ENCODE measurements at places on chromosomes 16 and 17. TPM values are rescaled to one million over a fixed set of nuclear protein-coding genes. Genes with fewer than 3 reads are reported as not detected.
A peak's percentile ranks its signal among the peaks of the same experiment; 100 is the strongest.

Gene HSF4
- 37.9 TPM for total RNA-seq

Gene CA7
- total RNA-seq, result not detected

Gene ADAP2
- total RNA-seq, result 24.8 TPM

Gene CTRB1
- total RNA-seq, result not detected

Gene KRT32
- not detected for total RNA-seq

Gene PRKCA
- total RNA-seq, result 50.8 TPM

Gene RPA1
- total RNA-seq, result 89.0 TPM

Gene SDR42E2
- not detected for total RNA-seq

DNA sequence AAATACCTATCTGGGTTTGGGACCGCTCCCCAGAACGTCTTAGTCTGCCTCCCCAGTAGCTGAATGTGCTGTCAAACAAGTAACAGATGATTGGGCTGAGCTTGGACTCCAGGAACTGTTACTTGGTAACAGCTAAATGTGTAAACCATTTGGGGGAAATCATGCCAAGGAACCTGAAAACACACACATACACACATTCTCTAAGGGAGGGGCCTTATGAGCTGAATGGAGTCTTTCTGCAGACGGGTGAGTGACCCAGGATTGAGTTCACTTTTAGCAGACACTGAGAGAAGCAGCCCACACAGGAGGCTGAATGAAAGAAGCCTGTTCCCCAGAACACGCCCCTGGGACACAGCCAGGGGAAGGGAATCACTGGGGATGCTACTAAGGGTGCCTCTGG, 1.6 kb downstream of the ACLY start:
- DNase-seq, result no peak
- H3K27ac ChIP-seq, result no peak overlapping the region
- peaks cover 30% of the 10 kb centered on the region for H3K4me1 ChIP-seq
- H3K4me3 ChIP-seq, result peak overlapping the region; percentile 96
- peaks cover 2% of the 10 kb centered on the region for H3K36me3 ChIP-seq
- H3K27me3 ChIP-seq, result no peaks in the 10 kb centered on the region

- no peak overlapping the region for H3K27ac ChIP-seq
- no peak for DNase-seq
- peaks cover 38% of the 10 kb centered on the region for H3K4me1 ChIP-seq
- H3K36me3 ChIP-seq, result no peaks in the 10 kb centered on the region
Observed at GRCh38 chr16:73020409-73020884, 27.5 kb downstream of the ZFHX3 start.

- no peak overlapping the region for H3K27ac ChIP-seq
- no peak for DNase-seq
- peaks cover 2% of the 10 kb centered on the region for H3K4me1 ChIP-seq
- H3K36me3 ChIP-seq, result no peaks in the 10 kb centered on the region
- H3K27me3 ChIP-seq, result no peaks in the 10 kb centered on the region
- H3K4me3 ChIP-seq, result no peak overlapping the region
Observed at GRCh38 chr16:74558873-74559272, 48.0 kb downstream of the GLG1 start.

- no peaks in the 10 kb centered on the region for H3K27me3 ChIP-seq
- H3K27ac ChIP-seq, result no peak overlapping the region
- no peaks in the 10 kb centered on the region for H3K36me3 ChIP-seq
- peaks cover 9% of the 10 kb centered on the region for H3K4me1 ChIP-seq
- H3K4me3 ChIP-seq, result no peak overlapping the region
Observed at GRCh38 chr16:66224626-66225025, 141.9 kb upstream of the CDH5 start.

GRCh38 chr17:82961366-82962162, 117.8 kb upstream of the METRNL start:
- H3K4me3 ChIP-seq, result no peak overlapping the region
- H3K4me1 ChIP-seq, result no peaks in the 10 kb centered on the region
- DNase-seq, result peak; percentile 30

GRCh38 chr16:12066823-12067222, 90.3 kb downstream of the SNX29 start:
- H3K36me3 ChIP-seq, result peaks cover 8% of the 10 kb centered on the region
- H3K27ac ChIP-seq, result no peak overlapping the region
- H3K4me3 ChIP-seq, result no peak overlapping the region

DNA sequence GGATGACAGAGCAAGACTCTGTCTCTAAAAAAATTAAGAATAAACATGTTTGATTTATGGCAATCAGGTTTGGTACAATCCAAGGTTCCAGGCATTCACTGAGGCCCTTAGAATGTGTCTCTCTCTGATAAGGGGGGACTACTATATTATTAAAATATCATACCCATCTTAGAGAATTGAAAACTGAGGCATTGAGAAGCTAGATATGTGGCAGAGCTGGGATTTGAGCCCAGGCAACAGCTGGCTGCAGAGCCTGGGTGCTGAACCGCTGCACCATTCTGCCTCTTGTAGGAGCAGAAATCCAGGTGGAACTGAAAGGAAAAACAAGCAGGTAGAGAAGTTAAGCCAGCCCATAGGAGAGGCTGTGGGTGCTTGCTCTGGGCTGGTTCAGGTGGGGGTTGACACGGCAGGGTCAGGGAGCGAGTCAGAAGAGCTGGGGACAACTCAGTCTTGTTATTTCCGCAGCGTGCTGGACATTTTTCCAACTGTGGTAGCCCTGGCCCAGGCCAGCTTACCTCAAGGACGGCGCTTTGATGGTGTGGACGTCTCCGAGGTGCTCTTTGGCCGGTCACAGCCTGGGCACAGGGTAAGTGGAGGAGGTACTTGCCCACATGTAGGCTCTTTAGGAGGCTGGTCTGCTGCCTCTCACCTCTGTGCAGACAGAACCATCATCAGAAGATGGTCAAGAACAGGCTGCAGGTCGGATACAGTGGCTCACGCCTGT, 62.5 kb downstream of the WIPI1 start:
- H3K4me1 ChIP-seq, result peaks cover 8% of the 10 kb centered on the region
- no peaks in the 10 kb centered on the region for H3K27me3 ChIP-seq
- H3K36me3 ChIP-seq, result no peaks in the 10 kb centered on the region
- no peak overlapping the region for H3K4me3 ChIP-seq
- H3K27ac ChIP-seq, result no peak overlapping the region

GRCh38 chr16:35585411-35585810, 2126.0 kb downstream of the TP53TG3F start:
- DNase-seq, result no peak
- H3K4me3 ChIP-seq, result no peak overlapping the region
- no peaks in the 10 kb centered on the region for H3K4me1 ChIP-seq
- no peaks in the 10 kb centered on the region for H3K36me3 ChIP-seq
- no peak overlapping the region for H3K27ac ChIP-seq

DNA sequence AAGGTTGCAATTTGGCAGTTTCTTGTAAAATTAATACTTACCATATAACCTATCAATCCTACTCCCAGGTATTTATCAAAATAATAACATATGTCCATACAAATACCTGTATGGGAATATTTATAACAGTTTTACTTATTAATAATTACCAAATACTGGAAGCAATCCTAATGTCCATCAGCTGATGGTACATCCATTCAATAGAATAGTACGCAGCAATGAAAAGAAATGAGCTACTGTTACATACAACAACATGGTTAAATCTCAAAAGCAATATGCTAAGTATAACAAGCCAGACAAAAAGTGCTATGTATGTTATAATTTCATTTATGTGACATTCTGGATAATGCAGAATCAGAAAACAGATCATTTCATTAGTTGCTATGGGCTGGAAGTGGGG, 1.2 kb downstream of the HYDIN start:
- DNase-seq, result no peak
- H3K36me3 ChIP-seq, result no peaks in the 10 kb centered on the region
- no peaks in the 10 kb centered on the region for H3K27me3 ChIP-seq
- no peak overlapping the region for H3K27ac ChIP-seq

DNA sequence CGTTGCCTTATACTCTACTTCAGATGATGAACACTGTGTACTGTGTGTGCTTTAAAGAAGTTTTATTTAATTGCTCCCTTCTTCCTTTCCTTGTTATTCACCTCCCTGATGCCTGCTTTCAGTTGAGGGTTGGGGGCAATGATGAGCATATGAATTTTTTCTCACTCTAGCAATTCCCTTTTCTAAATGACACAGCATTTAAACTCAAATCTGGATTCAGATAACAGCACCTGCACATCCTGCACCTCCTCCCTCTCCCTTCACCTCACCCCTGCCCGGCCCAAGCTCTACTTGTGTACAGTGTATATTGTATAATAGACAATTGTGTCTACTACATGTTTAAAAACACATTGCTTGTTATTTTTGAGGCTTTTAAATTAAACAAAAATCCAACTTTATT, 13.0 kb upstream of the PNPO start:
- peaks cover 12% of the 10 kb centered on the region for H3K36me3 ChIP-seq
- H3K4me1 ChIP-seq, result no peaks in the 10 kb centered on the region
- H3K4me3 ChIP-seq, result no peak overlapping the region

DNA sequence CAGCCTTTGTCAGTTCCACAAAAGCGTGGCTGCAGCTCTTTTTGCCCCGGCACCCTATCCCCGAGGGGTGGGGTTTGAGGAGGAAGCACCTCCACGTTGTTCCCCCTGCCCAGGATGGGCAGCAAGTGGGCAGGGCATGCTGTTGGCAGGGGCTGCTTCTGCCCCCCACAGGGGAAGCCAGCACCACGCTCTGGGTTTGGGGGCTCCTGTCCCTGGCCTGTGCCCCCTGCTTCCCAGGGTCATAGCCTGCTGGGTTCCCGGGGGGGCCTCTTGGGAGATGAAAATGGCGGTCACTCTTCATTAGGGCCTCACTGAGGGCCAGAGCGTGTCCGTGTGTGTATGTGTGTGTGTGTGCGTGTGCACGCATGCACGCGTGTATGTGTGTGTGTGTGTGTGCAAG, 22.8 kb downstream of the LASP1 start:
- H3K4me3 ChIP-seq, result no peak overlapping the region
- H3K36me3 ChIP-seq, result peaks cover 17% of the 10 kb centered on the region
- DNase-seq, result no peak
- H3K27me3 ChIP-seq, result no peaks in the 10 kb centered on the region
- H3K4me1 ChIP-seq, result peaks cover 20% of the 10 kb centered on the region
- H3K27ac ChIP-seq, result no peak overlapping the region

GRCh38 chr17:5284681-5285080, 2.6 kb downstream of the RABEP1 start:
- H3K4me1 ChIP-seq, result no peaks in the 10 kb centered on the region
- no peaks in the 10 kb centered on the region for H3K36me3 ChIP-seq
- no peak overlapping the region for H3K27ac ChIP-seq
- H3K27me3 ChIP-seq, result no peaks in the 10 kb centered on the region
- no peak for DNase-seq

- H3K27me3 ChIP-seq, result no peaks in the 10 kb centered on the region
- DNase-seq, result peak; percentile 53
- H3K36me3 ChIP-seq, result no peaks in the 10 kb centered on the region
Observed at GRCh38 chr17:36072431-36073121, 8.5 kb downstream of the CCL18 start.

DNA sequence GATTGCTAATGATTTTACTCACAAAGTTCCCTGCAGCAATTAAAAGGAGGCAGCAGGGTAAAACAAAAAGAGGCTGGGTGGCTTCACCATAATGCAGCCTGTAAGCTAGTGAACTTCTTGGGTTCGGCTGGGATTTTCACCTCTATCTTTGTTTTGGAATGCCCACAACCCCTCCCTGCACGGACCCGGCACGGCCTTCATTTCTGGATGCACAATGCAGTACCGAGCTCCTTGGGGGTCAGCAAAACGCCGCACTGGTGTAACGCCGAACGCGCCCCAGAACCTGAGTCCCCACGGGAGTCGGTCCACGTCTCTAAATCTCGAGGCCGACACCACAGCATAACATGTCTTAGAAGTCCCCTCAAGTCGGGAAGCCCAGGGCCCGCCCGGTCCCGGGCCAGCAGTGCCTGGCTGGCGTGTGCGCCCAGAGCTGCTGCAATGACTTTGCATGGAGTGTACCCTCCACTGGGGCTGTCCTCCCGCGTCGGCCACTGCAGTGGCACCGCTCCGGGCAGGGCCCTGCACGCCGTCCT, 759 bp downstream of the UBE2O start:
- no peak overlapping the region for H3K27ac ChIP-seq
- H3K4me1 ChIP-seq, result no peaks in the 10 kb centered on the region
- H3K36me3 ChIP-seq, result no peaks in the 10 kb centered on the region
- no peaks in the 10 kb centered on the region for H3K27me3 ChIP-seq
- peak overlapping the region; percentile 52 for H3K4me3 ChIP-seq
- DNase-seq, result no peak

- peak overlapping the region; percentile 96 for H3K4me3 ChIP-seq
- no peaks in the 10 kb centered on the region for H3K4me1 ChIP-seq
- peak; percentile 81 for DNase-seq
- peaks cover 16% of the 10 kb centered on the region for H3K36me3 ChIP-seq
- peak overlapping the region; percentile 60 for H3K27ac ChIP-seq
- no peaks in the 10 kb centered on the region for H3K27me3 ChIP-seq
Observed at GRCh38 chr16:28974007-28974436, 556 bp upstream of the SPNS1 start.

- H3K4me3 ChIP-seq, result no peak overlapping the region
- H3K27ac ChIP-seq, result no peak overlapping the region
- H3K36me3 ChIP-seq, result no peaks in the 10 kb centered on the region
- no peaks in the 10 kb centered on the region for H3K27me3 ChIP-seq
Observed at GRCh38 chr17:41103896-41104295, 1.3 kb upstream of the KRTAP4-9 start.

GRCh38 chr17:43936434-43936833, 5.8 kb downstream of the PPY start:
- H3K4me3 ChIP-seq, result no peak overlapping the region
- H3K4me1 ChIP-seq, result no peaks in the 10 kb centered on the region
- no peaks in the 10 kb centered on the region for H3K36me3 ChIP-seq

DNA sequence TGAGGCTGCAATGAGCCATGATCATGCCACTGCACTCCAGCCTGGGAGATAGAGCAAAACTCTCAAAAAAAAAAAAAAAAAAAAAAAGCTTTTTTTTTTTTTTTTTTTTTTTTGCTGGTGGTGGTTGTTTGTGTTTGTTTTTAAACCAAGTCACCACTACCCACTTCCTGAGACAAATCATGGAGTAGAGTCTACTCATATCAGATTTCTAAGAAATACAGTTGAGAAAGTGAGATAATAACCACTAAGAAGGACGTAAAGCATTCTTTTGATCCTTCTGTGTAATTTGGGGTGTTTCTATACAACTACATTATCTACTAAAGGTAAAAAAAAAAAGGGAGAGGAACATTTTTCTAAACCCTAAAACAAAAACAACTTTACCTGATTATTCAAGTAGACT, 38.0 kb downstream of the AXIN2 start:
- no peaks in the 10 kb centered on the region for H3K27me3 ChIP-seq
- no peaks in the 10 kb centered on the region for H3K36me3 ChIP-seq
- H3K27ac ChIP-seq, result no peak overlapping the region
- DNase-seq, result no peak

- no peaks in the 10 kb centered on the region for H3K36me3 ChIP-seq
- no peaks in the 10 kb centered on the region for H3K4me1 ChIP-seq
- no peak overlapping the region for H3K4me3 ChIP-seq
- peak; percentile 61 for DNase-seq
Observed at GRCh38 chr16:28304214-28304613, 11.9 kb downstream of the SBK1 start.

Data from kidney (tissue), 22 donors.